ENCODE measurements at places on chromosomes 5 and 9.

GRCh38 chr5:89601880-89602279, 718.9 kb upstream of the MEF2C start:
- no peak for DNase-seq

DNA sequence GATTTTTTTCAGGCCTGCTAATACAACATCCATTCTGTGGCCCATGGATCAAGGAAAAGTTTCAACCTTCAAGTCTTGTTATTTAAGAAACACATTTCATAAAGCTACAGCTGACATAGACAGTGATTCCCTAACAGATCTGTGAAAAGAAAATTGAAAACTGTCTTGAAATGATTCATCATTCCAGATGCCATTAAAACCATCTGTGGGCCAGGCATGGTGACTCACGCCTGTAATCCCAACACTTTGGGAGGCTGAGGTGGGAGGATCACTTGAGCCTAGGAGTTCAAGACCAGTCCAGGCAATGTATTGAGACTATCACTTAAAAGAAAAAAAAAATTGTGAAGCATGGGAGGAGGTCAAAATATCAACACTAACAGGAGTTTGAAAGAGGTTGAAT, 6.0 kb downstream of the RAPGEF6 start:
- no peak for DNase-seq

- no peak for DNase-seq
Measured at GRCh38 chr9:16561121-16561520, 309.3 kb downstream of the BNC2 start.

DNA sequence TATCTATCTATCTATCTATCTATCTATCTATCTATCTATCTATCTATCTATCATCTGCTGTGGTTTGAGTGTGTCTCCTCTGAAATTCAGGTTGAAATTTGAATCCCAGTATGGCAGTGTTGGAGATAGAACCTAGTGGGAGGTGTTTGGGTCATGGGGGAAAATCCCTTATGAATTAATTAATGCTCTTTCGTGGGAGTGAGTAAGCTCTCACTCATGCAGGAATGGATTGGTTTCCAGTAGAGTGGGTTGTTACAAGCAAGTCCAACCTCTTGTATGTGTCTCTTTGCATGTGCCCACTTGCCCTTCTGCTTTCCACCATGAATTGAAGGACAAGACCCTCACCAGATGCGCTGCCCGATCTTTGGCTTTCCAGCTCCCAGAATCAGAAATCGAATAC, 113.0 kb downstream of the ANXA1 start:
- DNase-seq: no peak

- no peak for DNase-seq
Measured at GRCh38 chr9:14135421-14135820, 178.5 kb downstream of the NFIB start.

DNA sequence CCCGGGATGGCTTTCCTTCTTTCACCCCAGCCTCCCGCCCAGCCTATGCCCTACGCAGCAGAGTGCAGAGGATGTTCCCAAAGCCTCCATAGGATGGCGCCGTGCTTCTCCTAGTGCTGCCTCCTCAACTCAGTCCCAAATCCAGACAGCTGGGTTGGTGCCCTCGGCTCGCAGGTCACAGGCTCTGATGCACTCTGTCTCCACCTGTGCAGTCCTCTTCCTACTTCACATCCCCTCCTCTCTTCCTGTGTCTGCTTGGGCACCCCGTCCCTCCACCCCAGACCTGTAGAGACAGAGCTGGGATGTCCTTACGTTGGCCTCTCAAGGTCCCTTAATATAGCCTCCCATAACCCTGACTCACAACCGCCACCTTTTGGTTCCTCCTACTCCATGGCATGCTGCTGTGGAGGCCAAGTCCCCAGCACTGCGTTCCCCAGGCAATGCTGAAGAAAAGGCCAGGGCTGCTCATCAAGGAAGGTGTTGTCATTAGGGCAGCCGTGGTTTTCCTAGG, 314.4 kb downstream of the GADD45G start:
- DNase-seq: no peak

DNA sequence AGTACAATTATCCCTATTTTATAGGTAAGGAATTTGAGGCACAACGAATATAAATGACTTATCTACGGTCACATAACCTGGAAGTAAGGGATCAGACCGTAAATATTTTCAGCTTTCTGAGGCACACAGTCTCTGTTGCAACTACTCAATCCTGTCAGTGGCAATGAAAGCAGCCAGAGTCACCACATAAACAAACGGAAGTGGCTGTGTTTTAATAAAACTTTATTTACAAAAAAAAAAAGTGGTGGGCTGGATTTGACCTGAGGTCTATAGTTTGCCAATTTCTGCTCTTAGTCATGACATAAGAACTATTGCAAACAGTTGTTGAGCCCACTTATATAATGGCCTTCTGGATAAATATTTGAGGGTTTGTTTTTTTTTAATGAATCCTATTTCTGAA, 29.6 kb downstream of the ZNF366 start:
- DNase-seq: no peak

DNA sequence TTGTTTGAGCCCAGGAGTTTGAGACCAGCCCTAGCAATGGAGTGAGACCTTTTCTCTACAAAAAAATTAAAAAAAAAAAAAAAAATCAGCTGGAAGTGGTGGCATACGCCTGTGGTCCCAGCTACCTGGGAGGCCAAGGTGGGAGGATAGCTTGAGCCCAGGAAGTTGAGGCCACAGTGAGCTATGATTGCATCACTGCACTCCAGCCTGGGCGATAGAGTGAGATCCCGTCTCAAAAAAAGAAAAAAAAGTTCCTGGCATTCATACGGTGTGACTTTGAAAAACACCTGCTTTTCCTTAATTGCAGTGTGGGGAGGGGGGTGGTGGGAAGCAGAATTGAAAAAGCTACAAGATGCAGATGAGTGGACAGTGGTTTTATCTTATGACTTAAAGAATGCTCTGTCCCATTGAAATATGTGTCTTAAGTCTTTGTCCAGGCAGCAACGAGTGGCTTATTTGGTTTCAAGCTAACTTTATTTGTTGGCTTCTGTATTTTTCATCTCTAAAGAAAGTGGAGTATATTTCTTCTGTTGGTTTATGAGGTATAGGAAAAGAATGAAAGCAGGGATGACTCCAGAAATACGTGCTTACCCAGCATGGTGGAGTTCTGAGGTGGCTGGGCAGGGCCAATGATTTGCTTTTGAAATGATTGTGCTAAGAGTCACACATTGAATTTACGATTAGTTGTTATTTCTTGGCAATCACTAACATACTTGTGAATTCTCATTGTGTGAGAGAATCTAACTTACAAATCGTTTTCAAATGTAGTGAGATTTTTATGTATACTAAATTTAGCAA, 27.8 kb downstream of the ROPN1L start:
- no peak for DNase-seq

GRCh38 chr5:116764941-116765340, 190.3 kb upstream of the SEMA6A start:
- no peak for DNase-seq
